Activated CD8-positive, alpha-beta memory T cell treated with anti-CD3 and anti-CD28 coated beads for 4 hours (primary cell): ENCODE measurements at places on chromosomes 16 and 17.

GRCh38 chr16:4377573-4378154 is 6.0 kb downstream of the VASN start:
- DNase-seq, result no peak

DNA sequence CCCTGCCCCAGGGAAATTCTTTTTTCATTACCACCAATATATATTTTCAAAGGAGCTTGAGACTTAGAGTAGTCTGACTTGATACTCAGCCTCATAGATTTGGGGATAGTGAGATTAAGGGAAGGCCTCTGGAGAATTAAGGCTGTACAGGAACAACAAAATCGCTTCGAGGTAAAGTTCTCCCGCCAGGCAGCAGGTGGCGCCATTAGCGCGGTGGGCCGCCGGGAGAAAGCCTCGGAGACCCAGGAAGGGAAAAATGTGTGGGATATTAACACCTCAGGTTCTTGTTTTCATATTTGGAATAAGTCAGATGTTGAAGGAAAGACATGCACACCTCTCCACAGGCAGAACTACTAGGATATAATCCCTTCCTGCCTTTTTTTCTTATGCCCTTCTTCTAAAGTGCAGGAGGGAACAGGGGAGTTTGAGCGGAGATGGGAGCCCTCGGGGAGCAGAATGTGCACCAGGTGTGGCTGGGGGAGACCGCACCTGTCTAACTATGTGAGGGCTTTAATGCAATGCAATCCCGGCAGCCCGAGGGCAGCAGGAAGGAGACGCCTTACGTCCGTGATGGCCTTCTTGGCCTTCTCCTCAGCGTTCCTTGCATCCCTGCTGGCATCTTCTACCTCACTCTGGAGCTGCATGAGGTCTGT is 25.9 kb downstream of the MYH3 start:
- DNase-seq, result no peak

- no peak for DNase-seq
These were observed 8.9 kb upstream of the LGALS9 start for GRCh38 chr17:27621942-27622559.

DNA sequence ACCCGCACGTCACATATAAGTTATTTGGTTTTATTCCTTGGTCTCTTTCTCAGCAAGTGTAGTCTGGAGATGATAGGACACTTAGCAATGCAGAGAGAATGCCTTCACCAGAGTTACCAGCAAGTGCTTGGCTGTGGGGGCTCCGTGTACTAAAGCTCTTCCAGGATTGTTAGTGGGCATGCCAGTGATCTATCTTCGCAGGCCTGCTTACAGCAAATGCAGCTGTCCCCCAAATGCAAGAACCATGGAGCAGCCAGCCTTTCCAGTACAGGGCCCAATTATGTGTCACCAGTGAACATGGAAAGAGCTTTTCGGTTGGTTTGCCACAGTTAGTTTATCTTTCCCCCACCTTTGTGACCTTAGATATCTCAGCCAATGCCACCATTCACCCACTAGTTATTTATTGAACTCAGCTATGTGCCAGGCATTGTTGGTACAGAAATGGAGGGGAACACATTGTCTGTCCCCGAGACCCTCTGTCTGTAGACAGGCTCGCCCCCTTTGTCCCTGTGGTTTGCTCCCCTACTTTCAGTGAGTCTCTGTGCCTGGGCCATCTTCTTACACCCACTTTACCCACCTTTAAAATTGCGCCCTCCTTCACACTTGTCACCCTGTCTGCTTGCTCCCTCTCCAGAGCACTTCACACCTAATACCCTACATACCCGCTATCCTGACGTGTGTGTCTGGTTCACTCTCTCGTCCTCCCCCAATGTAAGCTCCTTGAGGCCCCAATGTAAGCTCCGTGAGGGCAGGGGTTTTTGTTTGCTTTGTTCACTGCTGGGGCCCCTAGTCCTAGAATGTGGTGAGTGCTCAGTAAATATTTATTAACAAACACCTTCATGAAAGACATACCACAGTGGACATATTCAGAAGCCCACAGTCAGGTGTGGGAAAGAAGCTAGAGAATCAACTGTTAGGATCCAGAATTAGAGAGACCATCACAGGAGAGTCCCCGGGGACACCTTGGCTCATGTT is 13.3 kb downstream of the USP10 start:
- DNase-seq, result no peak

DNA sequence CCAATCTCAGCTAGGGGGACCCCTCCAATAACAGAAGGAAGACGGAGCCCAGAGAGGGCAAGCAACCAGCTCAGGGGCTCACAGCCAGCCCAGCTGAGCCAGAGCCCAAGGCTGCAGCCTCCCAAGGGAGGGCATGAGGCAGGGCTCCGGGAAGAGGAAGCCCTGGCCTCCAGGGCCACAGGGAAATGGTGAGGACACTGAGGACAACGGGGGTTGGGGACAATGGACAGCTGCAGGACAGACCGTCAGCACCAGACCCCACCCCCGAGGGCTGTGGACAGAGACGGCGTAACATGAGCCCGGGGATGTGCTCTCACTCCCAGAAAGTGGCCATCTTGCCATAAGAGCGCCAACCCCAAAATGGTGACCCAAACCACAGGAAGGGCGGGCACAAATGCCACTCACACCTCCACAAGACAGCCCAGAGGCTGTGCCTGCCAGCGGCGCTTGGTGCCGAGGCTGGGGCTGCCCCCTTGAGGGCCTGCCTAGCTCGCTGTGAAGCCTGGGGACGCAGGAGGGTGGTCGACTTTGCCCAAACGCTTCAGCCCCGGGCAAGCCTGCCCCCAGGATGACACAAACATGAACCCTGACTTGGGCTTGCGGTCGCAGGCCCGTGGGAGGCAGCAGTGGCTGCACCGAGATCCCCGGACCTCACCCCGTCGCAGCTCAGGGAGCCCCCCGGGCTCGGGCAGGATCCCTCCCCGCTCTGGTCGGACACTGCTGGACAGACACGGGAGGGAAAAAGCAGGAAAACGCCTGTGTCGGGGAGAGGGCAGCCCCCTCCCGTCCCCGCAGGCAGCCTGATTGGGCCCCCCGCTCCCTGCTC is 10.5 kb downstream of the PIMREG start:
- no peak for DNase-seq

DNA sequence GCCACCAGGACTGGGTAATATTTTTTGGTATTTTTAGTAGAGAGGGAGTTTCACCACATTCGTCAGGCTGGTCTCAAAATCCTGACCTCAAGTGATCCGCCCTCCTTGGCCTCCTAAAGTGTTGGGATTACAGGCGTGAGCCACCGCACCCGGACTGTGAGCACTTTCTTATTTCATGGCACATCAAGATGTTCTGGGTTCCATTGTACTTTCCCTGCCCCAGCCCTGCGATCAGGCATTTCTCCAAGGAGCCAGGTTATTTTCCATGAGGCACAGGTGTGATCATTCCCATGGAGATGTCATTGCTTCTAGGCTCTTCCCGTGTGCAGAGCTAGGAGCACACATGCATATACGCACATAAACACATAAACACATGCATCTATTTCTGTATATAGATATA is 2.6 kb upstream of the ANKRD40CL start:
- DNase-seq, result no peak

GRCh38 chr16:19108409-19109287 is 5.1 kb upstream of the ITPRIPL2 start:
- DNase-seq, result no peak

- DNase-seq, result no peak
These were observed 92.3 kb downstream of the VPS53 start for GRCh38 chr17:622356-622755.

DNA sequence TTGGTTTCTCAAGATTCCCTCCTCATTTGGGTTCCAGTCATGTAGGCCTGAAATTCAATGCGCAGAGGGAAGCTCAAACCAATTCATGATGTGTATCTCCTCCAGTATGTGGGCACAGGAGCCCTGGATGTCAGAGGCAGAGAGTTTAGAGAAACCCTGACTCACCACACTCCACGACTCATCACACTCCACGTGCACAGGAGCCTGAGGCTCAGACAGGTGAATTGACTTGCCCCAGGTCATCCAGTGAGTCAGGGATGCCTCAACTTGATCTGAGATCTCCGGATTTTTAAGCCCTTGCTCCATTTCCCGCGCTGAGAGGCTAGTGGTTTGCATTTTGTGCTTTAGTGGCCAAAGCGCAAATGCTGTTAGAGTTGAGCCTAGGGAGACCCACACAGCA is 183.9 kb downstream of the HAPSTR1 start:
- DNase-seq, result no peak

GRCh38 chr17:22242472-22242871 is 550.1 kb downstream of the KCNJ18 start:
- no peak for DNase-seq
